ENCODE measurements at places on chromosomes 7 and 10.

DNA sequence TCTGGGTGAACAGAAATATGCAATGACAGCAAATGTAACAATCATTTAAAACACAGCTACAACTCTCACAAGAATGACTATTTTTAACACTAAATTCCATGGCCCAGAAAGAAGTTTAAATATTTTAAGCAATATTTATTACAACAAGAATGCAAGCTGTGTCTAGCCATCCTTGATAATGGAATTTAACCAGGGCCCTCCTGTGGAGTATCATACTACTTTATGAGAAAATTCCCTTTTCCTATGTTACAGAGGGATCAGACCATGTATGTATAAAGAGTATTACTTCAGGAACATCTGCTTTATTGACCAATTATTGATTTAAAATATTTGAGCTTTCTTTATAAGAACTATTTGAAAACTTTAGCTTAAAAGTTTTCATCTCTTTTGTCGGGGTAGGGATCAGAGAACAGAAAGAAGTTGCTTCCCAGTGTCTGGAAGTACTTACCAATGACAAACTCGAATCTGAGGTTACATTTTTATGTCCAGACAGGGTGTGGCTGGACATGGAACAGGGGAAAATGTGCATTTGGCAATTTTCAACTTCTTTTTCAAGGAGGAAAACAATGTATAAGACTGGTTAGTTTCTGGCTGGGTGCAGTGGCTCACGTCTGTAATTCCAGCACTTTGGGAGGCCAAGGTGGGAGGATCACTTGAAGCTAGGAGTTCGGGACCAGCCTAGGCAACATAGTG, 48.3 kb upstream of the NRBF2 start:
- DNase-seq = no peak

GRCh38 chr10:52261362-52261761, 52.7 kb upstream of the DKK1 start:
- DNase-seq = no peak

GRCh38 chr7:119905495-119905894, 367.5 kb upstream of the KCND2 start:
- DNase-seq = no peak

- DNase-seq = no peak
Observed at GRCh38 chr7:40793132-40793531, 658.3 kb downstream of the SUGCT start.

GRCh38 chr7:80047032-80047431, 87.6 kb upstream of the GNAI1 start:
- DNase-seq = no peak

- DNase-seq = no peak
Observed at GRCh38 chr7:154373956-154374355, 321.8 kb downstream of the DPP6 start.

- DNase-seq = no peak
Observed at GRCh38 chr7:83852136-83852535, 203.2 kb upstream of the SEMA3E start.

- no peak for DNase-seq
Observed at GRCh38 chr10:71492872-71493271, 96.2 kb downstream of the CDH23 start.

DNA sequence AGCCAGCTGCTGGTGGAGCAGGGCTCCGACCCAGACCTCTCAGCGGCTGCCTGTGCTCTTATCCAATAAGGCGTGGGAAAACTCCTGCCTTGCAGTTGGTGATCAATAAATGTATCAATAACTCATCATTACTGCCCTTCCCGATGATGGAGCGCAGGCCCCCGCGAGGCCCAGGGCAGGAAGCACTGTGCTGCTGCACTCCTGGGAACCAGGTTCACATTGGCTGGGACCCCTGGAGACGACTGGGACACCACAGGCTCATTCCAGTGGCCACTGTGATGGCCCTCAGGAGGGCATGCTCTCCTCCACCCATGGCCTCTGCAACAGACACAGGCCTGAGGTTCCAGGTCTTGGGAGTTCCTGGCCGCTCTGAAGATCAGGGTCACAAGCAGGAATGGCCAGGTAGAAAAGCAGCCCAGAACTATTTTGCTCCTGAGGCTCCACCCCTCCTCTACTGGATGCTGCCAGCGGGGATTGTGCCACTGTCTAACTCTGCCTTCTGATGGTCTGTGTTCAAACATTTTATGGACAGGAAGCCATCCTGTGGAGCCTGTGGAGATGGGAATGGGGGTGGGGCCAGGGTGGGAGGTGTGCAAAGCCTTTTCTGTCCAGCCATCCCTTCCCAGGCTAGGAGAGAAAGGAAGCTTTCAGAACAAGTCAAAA, 287.4 kb upstream of the ZMIZ1 start:
- no peak for DNase-seq

GRCh38 chr7:132455378-132455777, 120.9 kb downstream of the PLXNA4 start:
- peak; percentile 91 for DNase-seq

DNA sequence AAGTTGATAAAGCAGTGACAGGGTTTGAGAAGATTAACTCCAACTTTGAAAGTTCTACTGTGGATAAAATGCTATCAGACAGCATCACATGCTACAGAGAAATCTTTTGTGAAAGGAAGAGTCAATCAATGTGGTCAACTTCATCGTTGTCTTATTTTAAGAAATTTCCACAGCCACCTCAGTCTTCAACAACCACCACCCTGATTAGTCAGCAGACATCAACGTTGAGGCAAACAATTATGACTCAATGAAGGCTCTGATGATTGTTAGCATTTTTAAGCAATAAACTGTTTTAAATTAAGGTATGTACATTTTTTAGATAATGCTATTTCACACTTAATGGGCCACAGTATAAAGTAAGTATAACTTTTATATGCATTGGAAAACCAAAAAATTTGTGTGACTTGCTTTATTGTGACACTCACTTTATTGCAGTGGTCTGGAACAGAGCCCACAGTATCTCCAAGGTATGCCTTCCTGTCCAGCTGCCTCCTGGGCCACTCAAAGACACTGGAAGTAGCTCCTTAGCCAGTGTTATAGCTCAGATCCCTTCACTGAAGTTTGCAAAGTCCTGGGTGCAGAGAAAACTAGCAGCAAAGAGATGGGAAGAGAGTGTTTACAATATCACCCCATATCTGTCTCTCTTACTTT, 293.1 kb downstream of the ARHGAP12 start:
- no peak for DNase-seq

DNA sequence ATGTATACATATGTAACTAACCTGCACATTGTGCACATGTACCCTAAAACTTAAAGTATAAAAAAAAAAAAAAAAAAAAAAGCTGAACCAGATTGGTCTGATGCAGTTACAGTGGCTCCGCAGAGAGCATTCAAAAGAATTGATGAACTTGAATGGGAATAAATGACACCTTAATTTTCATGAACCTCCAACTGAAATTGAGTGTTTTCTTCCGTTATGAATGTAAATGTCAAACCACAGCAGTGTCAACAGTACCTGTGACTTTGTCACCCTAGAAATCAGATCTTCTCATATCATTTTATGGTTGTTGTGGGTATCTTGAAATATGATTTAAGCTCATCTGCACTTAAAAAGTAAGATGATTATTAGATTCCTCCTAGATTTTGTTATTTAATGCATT, 32.7 kb upstream of the SRGN start:
- no peak for DNase-seq

DNA sequence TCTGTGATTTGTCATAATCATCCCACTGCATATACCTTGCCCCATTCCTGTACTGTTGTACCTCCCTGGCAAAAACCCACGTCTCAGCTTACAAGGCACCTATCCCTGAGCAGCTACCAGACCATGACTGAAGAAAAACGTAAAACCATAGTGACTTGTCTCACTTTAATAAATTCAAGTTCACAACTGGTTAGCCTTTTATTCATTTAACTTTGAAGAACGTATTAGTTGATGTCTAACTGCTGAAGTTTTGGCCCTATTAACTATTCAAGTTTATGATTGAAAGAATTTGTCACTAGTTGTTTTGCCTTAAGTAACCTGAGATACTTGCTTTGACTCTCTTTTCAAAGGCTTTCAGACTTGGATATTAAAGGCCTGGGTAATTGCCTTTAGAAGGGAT, 59.7 kb downstream of the GALNT11 start:
- DNase-seq = no peak

GRCh38 chr10:113648478-113648877, 15.4 kb downstream of the NRAP start:
- no peak for DNase-seq

DNA sequence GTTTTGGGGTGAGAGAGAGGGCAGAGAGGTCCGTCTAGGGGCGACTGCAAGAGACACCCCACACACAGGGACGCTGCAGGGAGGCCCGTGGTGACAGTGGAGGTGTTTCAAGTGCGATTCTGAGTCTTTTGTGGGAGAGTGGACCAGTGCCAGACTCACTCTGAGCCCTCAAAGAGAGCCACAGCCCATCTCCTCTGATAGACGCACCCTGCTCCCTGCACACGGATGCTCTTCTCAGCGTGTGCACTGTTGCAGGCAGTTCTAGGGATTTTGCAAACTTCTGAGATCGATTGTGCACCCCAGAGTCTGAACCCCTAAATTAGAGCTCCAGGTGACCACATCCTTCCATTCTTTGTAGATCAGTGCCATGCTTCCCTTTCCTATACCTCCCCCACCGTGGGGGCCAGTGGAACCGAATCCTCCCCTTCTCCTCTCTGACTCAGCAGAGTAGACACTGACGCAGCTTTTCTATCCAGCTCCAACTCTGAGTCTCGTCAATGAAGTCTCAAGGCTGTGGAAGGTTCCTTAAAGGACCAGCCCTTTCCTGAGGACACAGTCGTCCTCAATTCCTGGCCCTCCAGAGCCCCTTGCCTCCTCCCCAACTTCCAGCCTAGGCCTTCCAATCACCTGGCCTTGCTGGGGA, 83.8 kb downstream of the TMEM130 start:
- DNase-seq = no peak

- no peak for DNase-seq
Observed at GRCh38 chr7:51325908-51326307, 9.3 kb upstream of the COBL start.

GRCh38 chr7:43628431-43628830, 45.5 kb downstream of the STK17A start:
- no peak for DNase-seq

- no peak for DNase-seq
Observed at GRCh38 chr10:15789793-15790525, 70.2 kb upstream of the ITGA8 start.

DNA sequence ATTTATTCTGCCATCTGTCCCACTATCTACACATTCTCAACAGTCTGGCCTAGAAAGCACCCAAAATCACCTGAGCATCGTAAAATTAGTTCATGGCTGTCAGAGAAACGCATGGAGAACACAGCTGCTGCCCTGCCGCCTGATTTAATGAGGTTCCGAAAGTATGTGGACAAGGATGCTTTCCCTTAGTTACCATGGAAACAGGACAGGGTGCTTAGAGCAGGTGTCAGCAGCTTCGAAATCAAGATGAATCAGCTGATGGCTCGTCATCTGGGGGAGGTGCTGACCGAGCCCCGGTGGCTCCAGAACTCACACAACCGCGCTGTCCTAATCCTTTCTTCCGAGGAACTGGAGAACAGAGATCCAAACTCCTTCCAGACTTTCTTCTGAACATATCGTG, 151.5 kb downstream of the TEX36 start:
- DNase-seq = peak; percentile 52

GRCh38 chr10:500876-501275, 188.6 kb downstream of the DIP2C start:
- DNase-seq = no peak

- DNase-seq = no peak
Observed at GRCh38 chr10:88523739-88524400, 59.2 kb downstream of the RNLS start.

DNA sequence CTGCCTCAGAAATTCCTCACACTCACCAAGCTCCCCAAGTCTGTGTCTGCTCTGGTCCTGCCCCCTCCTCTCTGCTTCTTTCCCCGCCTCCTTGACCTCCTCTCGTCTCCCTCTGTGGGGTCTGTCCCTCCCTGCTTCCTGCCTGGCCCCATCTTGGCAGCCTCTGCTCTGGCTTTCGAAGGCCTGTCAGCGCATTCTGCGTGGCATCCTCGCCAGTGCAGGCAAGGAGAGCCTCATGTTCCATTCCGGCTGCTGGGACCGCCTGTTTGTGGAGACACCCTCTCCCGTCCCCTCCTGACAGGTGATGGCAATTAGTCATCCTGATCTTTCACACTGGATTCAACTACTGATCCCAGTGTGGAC, 51.7 kb upstream of the COL13A1 start:
- no peak for DNase-seq

- DNase-seq = no peak
Observed at GRCh38 chr7:114574384-114574783, 159.8 kb downstream of the FOXP2 start.

GRCh38 chr7:104838537-104839299, 175.3 kb upstream of the KMT2E start:
- no peak for DNase-seq

- DNase-seq = peak; percentile 55
Observed at GRCh38 chr10:118459642-118460193, 117.6 kb upstream of the FAM204A start.

DNA sequence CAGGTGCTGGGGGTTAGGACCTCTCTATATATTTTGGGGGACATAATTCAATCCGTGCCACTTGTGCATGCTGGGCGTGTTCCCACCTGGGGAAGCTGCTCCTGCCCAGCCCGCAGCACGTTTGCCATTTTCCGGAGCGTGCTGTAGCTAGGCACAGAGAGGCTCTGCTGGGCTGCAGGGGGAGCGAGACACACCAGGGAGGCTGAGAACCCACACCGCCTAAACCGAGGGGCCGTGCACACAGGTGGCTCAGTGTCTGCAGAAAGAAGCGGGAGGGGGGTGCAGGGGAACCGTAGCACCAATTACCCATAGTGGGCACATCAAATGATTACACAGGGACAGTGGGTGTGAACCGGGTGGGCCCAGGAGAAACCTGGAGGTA, 27.0 kb downstream of the PRKAG2 start:
- no peak for DNase-seq

DNA sequence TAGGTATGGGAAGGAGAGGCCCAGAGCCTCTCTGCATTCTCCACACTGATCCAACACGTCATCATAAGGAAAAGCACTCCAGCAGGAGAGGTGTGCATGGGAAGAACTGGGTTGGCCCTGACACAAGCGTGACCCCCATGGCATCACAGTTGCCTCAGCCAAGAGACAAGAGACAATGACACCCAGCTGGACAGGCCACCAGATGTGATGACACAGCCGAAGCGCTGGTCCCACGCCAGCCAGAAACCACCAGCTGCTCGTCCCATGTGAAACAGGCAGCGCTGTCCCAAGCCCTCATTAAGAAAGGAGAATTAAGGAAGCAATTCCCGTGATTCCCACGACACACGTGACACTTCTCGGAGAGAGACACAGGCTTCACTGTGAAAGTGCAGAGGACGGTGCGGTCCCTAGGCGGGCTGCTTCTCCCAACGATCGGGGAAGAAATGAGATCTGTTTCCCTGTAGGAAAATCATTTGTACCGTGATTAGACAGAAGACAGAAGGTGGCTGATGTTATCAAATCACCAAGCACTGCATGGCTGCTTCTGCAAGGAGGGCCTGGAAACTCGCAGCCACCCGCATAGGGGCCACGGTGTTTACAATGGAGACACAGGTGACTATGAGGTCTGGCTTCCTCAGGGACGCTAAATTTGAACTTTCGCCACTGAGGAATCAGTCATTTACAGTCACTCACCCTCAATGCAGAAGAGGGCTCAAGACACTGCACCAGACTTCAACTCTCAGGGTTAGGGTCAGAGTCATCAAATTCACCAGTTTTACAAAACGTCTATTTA, 74.5 kb downstream of the DIP2C start:
- DNase-seq = no peak

- DNase-seq = no peak
Observed at GRCh38 chr10:29600821-29601220, 34.0 kb downstream of the SVIL start.
